ENCODE measurements at places on chromosomes 1 and 21.

- no peak for DNase-seq
These were observed 80.2 kb downstream of the FMN2 start for GRCh38 chr1:240171907-240172306.

- peak; percentile 40 for DNase-seq
These were observed 17.7 kb upstream of the SNX27 start for GRCh38 chr1:151594143-151594625.

DNA sequence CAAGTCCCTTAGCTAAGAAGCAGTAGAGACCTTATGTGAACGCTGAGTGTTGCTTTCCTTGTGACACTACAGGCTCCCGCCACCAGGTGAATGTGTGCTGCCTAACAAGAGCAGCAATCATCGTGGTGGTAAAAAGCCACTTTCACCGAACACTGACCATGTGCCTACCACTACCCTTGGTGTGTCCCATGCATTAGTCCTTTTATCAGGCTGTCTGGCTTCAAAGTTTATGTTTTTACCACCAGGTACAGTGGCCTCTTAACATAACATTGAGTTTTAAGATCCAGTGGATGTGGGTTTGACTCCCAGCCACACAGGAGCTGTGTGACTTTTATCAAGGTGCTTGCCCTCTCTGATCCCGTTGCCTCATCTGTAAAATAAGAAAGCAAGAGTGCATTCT, 1.7 kb downstream of the C1QB start:
- no peak for DNase-seq

DNA sequence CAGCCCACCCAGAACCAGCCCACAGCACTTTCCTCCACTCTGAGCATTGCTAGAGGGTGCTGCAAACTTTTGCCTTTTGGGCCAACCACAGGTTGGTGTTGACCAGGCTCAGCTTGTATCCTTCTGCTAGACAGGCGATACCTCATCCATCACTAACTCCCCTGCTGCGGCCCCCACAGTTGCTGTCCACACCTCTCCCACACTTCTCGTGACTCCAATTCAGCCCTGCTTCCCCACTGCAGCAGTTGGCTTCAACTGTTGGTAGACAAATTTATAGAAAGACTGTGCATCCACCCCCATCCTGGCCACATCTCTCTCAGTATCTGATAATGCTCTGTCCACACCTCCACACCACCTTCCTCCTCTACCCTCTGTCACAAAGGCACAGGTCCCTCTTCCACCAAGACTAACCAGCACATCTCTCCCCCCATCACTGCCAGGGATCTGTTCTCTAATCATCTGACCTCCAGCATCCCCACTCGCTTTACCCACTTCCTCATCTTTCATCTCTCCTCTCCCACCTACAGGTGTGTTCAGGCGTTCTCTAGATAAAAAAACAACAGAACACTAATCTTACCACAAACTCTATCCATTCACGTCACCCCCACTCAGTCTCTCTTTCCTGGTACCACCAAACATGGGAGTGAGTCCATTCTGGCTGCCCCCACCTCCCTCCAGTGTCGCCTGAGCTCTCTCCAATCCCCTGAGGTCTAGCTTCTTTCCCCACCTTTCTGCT, 15.8 kb upstream of the SLC25A44 start:
- no peak for DNase-seq

GRCh38 chr1:96764469-96764868, 42.9 kb downstream of the PTBP2 start:
- no peak for DNase-seq

- no peak for DNase-seq
These were observed 173.4 kb downstream of the TOMM20 start for GRCh38 chr1:234955107-234955731.

- no peak for DNase-seq
These were observed 1.1 kb downstream of the AKT3 start for GRCh38 chr1:243848858-243849420.

DNA sequence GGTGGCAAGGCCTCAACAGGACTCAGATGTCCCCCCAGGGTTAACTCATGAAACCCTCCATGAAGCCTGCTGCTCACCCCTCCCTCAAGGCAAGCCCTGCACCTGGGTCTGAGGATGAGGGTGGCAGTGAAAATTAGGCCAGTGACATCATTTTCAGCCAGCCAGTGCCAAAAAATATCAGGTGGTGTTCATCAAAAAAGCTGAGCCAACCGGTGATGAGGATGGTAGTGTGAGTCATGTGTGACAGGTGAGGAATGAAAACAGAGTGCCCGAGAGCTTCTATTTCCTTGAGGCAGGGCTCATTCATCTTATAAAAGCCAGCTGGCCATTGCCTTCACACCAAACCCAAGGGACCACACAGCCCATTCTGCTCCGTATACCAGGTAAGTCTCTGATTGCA, at the start of gene SPRR1A:
Gene SPRR1A, plus strand, starts transcription at position 339 of the 400 bp plus-strand sequence. CDS start 1,150 bp downstream, outside the sequence.
- no peak for DNase-seq

- no peak for DNase-seq
These were observed 37.0 kb upstream of the PLPPR4 start for GRCh38 chr1:99227056-99227897.

DNA sequence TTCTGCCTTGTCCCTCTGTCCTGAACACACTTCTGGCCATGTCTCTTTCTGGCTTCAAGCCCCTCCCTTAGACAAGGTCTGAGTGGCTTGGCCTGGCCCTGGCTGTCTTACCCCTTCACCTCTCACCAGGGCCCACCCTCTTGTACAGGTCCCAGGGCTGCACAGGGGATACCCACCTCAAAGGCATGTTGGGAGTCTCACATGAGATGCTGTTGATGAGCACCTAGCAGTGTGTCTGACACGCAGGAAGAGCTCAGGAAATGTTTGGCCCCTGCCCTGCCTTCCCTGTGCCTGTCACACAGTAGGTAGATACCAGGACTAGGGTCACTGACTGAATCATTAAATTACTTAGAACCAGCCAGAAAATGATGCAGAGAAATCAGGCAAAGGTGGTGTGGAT, 16.6 kb downstream of the ZNF362 start:
- DNase-seq: no peak

DNA sequence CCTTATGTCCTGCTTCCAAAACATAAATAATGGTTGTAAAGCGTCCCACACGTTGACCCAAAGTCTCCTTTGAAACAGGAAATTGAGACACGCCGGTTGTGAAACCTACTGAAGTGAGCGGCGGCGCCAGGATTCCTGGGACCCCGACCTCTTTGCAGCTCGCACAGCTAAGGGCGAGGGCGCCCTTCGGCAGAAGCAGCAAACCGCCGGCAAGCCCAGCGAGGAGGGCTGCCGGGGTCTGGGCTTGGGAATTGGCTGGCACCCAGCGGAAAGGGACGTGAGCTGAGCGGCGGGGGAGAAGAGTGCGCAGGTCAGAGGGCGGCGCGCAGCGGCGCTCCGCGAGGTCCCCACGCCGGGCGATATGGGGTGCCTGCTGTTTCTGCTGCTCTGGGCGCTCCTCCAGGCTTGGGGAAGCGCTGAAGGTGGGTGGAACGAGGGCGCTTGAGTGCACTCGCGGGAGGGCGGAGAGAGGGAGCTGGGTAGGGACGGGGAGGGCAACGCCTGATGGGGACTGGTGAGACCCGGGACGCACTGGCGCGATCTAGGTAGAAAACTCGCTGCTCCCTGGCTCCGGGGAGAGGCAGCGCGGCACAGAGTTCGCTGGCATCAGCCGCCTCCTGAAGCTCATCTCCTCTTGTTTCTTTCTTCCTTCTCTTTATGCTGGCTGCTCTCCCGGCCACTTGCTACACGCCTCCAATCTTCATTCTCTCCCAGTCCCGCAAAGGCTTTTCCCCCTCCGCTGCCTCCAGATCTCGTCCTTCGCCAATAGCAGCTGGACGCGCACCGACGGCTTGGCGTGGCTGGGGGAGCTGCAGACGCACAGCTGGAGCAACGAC, at the start of gene CD1D:
Gene CD1D, plus strand, starts transcription at position 155 of the 836 bp plus-strand sequence. Its CDS starts 207 bp downstream, at position 362.
- no peak for DNase-seq

- no peak for DNase-seq
These were observed 81.4 kb downstream of the ASTN1 start for GRCh38 chr1:177082855-177083693.

DNA sequence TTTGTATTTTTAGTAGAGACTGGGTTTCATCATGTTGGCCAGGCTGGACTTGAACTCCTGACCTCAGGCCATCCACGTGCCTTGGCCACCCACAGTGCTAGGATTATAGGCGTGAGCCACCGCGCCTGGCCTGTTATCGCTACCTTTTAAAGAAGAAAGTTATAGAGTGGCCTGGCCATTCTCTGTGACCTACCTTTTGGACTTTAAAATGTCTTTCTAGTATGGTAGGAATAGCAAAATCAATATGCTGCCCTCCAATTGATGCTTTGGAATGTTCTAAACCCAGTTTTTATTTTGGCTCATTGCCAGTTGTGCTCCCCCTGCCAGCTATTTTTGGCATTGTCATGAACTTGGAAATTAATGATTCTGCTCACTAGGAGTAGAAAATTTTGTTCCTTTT, 19.9 kb downstream of the HIPK1 start:
- peak; percentile 23 for DNase-seq

DNA sequence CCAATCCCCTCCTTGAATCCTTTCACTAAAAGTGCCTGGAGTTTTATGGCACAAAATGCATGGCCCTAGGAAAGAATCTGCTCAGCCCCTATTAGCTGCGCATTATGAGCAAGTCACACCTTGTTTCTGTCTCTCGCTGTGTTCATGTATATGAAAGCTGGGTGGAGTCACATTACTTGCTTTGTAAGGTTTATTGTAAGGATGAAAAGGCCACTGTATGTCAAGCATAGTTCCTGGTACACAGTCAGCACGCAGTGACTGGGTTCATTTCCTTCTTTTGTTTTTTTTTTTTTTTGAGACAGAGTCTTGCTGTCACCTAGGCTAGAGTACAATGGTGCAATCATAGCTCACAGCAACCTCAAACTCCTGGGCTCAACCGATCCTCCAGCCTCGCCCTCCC, 6.7 kb upstream of the SLC9A1 start:
- DNase-seq: no peak

DNA sequence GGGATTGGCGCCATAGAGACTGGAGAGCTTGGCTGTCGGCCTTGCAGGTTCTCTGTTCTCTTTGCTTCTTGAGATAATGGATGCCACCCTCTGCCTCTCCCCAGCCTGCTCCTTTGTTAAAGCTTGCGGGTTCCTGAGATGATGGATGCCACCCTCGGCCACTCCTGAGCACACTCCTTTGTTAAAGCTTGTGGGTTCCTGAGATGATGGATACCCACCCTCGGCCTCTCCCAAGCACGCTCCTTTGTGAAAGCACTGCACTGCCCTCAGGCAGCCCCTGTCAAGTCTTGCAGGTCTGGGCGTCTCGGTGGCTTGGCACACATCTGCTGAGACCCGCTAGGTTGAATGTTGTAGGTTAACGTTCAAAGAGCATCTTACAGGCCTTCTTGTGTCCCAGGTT, 76.5 kb downstream of the SCCPDH start:
- no peak for DNase-seq

DNA sequence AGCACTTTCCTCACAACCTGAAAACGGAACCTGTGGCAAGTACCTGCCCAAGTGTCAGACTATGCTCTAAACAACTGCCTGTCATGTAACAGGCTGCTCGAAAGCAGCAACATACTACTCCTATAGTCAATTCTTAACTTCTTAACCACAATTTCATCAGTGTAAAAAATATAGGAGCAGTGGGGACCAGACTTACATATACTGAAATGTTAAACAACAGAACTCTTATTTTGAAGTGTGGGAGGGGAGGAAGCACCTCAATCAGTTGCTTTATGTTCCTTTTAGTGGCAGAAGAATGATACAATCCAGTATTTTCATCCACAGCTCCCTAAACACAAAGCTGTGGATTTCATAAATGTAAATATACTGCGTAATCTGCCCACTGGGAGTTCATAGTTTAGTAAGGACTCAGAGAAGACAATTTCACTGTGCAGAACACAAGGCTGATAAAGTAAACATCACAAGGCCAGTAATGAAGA, 44.2 kb downstream of the WLS start:
- no peak for DNase-seq

DNA sequence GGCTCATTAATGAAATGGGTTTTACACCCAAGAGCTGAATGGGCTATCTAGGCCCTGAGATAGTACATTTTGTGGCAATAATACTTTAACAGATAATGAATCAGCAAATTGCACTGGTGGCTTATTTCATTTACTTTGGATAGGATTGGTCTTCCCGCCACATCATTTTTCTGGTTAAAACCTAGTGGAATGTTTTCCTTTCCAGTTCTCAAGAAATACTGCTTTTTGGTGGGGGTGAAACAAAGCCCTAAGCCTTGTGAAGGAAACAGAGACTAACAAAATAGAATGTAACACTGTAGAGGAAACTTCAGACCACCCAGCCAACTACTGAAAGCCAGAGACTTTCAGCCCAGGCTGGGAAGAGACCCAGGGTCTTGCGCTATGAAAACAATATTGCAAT, 172.2 kb downstream of the HHIPL2 start:
- DNase-seq: no peak

GRCh38 chr1:46603481-46603857, 599 bp downstream of the MKNK1 start:
- no peak for DNase-seq

- no peak for DNase-seq
These were observed 595.1 kb upstream of the ZP4 start for GRCh38 chr1:238485912-238486209.

DNA sequence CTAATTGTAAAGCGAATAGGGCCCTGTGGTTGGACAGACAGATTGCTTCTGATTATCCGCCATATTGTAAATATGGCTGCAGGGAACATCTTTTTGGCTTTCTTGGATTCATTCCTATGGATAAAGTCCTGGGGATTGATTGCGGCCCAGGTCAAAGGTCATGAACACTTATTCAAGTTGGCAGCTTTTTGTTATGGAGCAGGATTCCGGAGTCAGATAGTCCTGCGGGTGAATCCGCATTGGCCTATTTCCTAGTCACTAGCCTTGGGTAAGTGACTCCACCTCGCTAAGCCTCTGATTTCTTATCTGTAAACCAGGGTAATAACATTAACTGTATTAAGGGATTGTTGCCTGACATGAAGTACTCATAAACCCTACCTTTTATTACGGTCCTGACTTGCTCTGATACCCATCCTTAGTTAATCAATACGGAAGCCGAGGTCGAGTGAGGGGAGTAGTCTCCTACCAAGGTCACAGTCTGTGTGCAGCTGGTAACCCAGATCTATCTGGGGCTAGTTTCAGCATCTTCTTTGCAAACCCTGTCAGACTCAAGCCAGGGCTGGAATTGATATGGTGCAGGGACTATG, 31.7 kb downstream of the EDN2 start:
- DNase-seq: no peak
